Keratinocyte (primary cell): ENCODE measurements at places on chromosomes 2 and 18.

DNA sequence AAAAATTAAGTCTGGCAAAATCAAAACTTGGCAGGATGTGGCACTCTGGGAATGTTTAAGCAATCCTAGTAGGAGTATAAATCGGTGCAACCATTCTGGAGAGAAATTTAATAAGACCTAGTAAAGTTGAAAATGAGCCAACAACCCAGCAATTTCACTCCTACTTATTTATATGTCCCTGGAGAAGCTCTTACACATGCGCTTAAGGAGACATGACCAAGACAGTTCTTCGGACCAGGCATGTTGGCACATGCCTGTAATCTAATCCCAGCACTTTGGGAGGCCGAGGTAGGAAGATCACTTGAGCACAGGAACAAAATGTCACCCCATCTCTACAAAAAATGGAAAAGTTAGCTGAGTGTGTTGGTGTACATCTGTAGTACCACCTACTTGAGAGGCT, 374.6 kb upstream of the LYPD1 start:
- H3K4me3 ChIP-seq, result no peak overlapping the region
- no peak for DNase-seq
- no peaks in the 10 kb centered on the region for H3K36me3 ChIP-seq
- no peak overlapping the region for H3K27ac ChIP-seq
- H3K27me3 ChIP-seq, result no peaks in the 10 kb centered on the region

DNA sequence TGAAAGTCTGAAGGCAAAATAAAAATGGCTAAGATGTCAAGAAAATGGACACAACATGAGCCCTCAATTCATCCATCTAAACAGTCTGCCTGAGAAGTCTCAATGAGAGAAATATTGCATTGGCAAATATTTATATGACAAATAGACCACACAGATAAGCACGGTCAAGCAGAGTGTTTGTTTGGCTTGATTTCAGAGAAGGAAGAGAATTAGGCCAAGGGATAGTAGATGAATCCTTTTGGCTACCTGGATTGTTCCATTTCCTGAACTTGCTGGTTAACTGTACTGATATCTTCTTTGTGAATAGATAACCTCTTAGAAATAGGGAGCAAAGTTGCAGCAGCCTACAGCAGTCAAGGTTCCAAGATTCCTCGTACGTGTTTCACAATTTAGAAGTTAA, 129.6 kb downstream of the RBMS1 start:
- H3K4me3 ChIP-seq, result no peak overlapping the region
- DNase-seq, result no peak
- no peaks in the 10 kb centered on the region for H3K4me1 ChIP-seq
- no peaks in the 10 kb centered on the region for H3K27me3 ChIP-seq

GRCh38 chr2:50443288-50443687, 588.6 kb downstream of the NRXN1 start:
- H3K27ac ChIP-seq, result no peak overlapping the region
- no peaks in the 10 kb centered on the region for H3K36me3 ChIP-seq
- no peaks in the 10 kb centered on the region for H3K4me1 ChIP-seq
- no peak for DNase-seq
- H3K4me3 ChIP-seq, result no peak overlapping the region
- H3K27me3 ChIP-seq, result no peaks in the 10 kb centered on the region

DNA sequence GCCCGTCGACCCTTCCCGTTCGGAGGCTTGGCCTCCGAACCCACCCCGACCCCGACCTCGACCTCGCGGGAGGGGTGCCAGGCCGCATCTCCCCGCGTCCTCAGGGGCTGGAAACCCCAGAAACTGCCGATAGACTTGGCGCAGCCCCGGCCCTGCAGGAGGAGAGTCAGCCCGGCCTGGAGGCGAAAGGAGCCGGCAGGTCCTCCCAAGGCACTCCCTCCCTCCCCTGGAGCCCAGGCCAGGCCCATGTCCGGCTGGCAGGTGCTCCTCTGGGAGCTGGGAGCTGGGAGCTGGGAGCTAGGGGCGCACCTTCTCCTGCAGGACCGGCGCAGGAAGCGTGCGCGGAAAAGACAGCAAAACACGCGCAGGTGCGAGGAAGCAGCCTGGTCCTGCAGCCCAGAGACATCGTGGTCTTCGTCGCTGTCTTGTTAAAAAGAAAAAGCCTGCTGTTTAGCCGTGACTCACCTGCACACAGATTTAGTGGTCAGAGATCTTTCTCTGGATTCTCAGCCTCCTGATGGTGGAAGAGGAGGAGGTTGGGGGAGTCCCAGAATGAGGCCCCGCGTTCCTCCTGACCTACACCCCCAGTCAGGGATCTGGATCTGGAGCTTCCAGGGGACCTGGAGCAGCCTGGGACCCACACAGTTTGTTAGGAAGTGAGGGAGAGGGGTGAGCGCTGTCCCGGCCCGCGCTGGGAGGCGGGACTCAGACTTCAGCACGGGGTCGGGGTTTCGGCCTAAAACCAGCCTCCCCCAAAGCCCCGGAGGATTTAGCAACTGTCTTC, 660 bp upstream of the MBP start:
- no peaks in the 10 kb centered on the region for H3K27me3 ChIP-seq
- DNase-seq, result no peak
- no peaks in the 10 kb centered on the region for H3K36me3 ChIP-seq
- peak overlapping the region; percentile 18 for H3K27ac ChIP-seq
- peak overlapping the region; percentile 71 for H3K4me3 ChIP-seq

DNA sequence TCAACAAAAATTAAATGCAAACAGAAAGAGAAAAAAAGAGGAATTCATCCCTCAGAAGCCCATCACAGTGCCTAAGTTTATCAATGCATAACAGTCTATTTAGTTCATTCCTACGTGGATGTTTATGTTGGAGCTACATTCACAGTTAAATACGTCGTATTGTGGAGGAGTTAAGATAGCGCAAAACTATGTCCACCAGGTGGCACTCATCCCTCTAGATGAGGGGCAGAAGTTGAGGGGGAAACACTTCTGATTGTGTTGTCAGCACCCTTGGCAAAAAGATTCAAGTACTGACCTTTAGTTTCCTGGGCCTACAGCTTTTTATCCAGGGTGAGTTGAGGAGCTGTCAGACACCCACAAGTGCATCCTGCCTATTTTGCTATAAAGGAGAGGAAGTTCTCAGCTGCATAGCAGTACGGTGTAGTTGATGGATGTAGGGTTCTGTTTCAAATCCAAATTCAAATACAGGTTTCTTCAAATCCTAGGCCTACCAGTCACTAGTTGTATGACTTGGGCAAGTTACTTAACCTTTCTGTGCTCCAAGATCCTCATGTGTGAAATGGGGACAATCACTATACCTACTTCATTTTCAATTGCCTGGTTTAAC, 26.8 kb upstream of the MYO1B start:
- H3K27me3 ChIP-seq, result no peaks in the 10 kb centered on the region
- peaks cover 49% of the 10 kb centered on the region for H3K4me1 ChIP-seq
- no peaks in the 10 kb centered on the region for H3K36me3 ChIP-seq
- no peak for DNase-seq

GRCh38 chr2:102748107-102748506, 13.7 kb upstream of the TMEM182 start:
- no peak overlapping the region for H3K27ac ChIP-seq
- H3K36me3 ChIP-seq, result no peaks in the 10 kb centered on the region
- no peaks in the 10 kb centered on the region for H3K27me3 ChIP-seq
- no peaks in the 10 kb centered on the region for H3K4me1 ChIP-seq
- no peak for DNase-seq

DNA sequence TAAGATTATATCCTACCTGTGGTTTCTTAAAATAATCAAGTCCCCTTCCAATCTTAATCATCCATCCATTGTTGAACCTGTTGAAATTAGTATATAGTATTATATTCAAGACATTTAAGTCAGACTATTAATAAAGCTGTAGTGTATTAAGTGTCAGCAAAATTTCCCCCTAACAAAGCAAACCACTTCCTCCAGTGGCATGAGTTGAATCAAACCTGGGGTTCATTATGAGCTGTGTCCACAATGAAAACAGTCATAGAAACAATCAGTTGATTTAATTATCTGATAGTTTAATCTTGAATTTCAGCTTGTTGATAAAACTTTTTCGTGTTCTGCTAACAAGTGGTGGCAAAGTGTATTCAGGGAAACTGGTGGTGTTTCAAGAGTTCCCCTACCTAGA, 11.3 kb downstream of the MITD1 start:
- peaks cover 8% of the 10 kb centered on the region for H3K36me3 ChIP-seq
- H3K27ac ChIP-seq, result no peak overlapping the region
- no peak overlapping the region for H3K4me3 ChIP-seq
- no peak for DNase-seq
- H3K27me3 ChIP-seq, result no peaks in the 10 kb centered on the region
- no peaks in the 10 kb centered on the region for H3K4me1 ChIP-seq

DNA sequence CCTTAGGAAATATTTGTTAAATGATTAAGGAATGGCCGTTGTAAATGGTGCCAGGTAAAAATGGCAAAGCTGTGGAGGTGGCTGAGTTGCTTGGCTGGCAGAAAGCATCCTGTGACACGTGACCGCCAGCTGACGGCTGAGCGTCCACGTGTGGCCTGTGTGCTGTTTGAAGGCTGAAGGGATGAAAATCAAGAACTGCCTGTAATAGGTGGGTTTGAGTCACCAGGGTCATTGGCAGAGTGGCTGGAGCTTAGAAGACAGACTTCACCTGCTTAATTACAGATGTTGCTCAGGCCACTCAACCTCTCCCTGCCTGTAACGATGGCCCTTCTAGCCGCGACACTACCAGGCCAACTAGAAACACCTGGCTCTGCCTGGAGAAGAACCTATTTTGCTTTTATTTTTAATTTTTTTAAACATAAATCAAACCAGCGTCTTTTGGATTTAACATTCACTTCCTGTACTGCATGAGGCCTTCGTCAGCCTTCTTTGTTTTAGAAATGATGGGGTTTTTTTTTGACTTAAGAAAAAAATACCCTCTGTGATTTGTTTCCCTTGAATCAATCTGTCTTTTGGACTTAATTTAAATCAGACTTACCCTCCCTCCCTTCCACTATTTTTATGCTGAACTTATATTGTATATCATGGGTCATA, 206.5 kb downstream of the PRKCE start:
- H3K27me3 ChIP-seq, result no peaks in the 10 kb centered on the region
- H3K4me1 ChIP-seq, result peaks cover 5% of the 10 kb centered on the region
- no peaks in the 10 kb centered on the region for H3K36me3 ChIP-seq
- no peak overlapping the region for H3K4me3 ChIP-seq
- DNase-seq, result no peak
